ENCODE measurements at places on chromosomes 2 and 18. TPM values are rescaled to one million over a fixed set of nuclear protein-coding genes. Genes with fewer than 3 reads are reported as not detected.

- H3K27me3 ChIP-seq: no peaks in the 10 kb centered on the region
- H3K27ac ChIP-seq: no peak overlapping the region
- no peaks in the 10 kb centered on the region for H3K36me3 ChIP-seq
- H3K4me3 ChIP-seq: no peak overlapping the region
- no peaks in the 10 kb centered on the region for H3K4me1 ChIP-seq
Observed at GRCh38 chr2:211900518-211900917, 638.1 kb downstream of the ERBB4 start.

DNA sequence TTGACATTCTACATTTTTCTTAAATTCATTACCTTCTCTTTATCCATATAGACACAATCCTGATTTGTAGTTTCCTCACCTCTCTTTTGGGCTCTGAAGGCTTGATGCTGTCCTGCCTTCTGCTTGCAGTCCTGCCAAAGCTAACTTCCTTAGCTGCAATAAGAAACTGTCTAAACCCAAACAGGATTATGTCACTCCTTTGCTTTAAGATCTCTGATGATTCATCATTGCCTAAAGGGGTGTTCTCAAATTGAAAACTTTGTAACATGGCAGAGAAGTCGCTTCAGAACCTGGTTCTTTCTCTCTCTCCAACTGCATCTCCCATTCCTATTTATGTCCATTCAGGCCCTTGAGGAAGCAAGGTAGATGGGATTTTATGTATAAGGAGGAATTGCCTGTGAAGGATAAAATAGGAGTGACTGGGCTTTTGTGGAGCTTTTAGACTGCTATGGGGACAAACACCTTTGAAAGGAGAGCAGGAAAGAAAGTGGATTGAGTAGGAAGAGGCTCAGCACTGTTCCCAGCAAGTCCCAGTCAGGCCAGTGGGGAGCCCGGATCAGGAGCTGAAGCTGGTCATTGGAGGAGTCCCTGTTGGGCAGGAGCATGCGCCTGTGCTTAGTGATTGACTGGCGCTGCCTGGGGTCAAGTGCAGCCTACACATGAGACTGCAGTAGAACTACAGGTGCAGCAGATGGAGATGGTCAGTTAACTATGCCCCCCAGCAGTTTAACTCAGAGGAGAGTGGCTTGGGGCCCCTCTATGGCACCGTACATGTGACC lies 390.6 kb downstream of the CTNNA2 start:
- H3K4me1 ChIP-seq: no peaks in the 10 kb centered on the region
- no peak overlapping the region for H3K4me3 ChIP-seq
- H3K36me3 ChIP-seq: no peaks in the 10 kb centered on the region

- no peak overlapping the region for H3K4me3 ChIP-seq
- DNase-seq: no peak
- no peaks in the 10 kb centered on the region for H3K27me3 ChIP-seq
- H3K4me1 ChIP-seq: no peaks in the 10 kb centered on the region
Observed at GRCh38 chr18:34207344-34207851, 17.3 kb downstream of the NOL4 start.

- H3K4me1 ChIP-seq: no peaks in the 10 kb centered on the region
- no peaks in the 10 kb centered on the region for H3K36me3 ChIP-seq
- H3K27ac ChIP-seq: no peak overlapping the region
- no peak overlapping the region for H3K4me3 ChIP-seq
- DNase-seq: no peak
Observed at GRCh38 chr18:46322411-46322891, 218.3 kb downstream of the HAUS1 start.

DNA sequence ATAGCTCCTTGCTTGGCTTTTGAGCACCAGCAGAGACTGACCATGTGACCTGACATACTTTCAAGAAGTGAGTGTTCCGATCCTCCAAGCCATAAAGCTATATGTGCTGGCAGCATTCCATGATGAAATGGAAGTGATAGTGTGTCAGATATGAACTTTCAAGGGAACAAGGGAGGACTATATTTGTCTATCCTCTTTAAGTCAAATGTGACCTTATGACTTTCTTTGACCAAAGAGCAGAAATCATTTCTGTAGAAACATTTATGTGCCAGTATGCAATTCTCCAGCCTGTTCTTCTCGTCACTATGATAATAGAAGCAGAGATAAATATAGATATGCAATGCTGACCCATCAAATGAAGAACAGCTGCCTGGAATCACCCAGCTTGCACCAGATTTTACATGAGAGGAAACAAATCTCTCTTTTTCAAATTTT lies 14.4 kb downstream of the HYCC2 start:
- peaks cover 20% of the 10 kb centered on the region for H3K4me1 ChIP-seq
- H3K4me3 ChIP-seq: no peak overlapping the region
- no peak for DNase-seq
- no peaks in the 10 kb centered on the region for H3K27me3 ChIP-seq
- no peak overlapping the region for H3K27ac ChIP-seq
- peaks cover 7% of the 10 kb centered on the region for H3K36me3 ChIP-seq

GRCh38 chr18:4843771-4844170 lies 353.3 kb downstream of the AKAIN1 start:
- no peak overlapping the region for H3K27ac ChIP-seq
- DNase-seq: no peak
- H3K4me1 ChIP-seq: no peaks in the 10 kb centered on the region
- no peaks in the 10 kb centered on the region for H3K27me3 ChIP-seq

DNA sequence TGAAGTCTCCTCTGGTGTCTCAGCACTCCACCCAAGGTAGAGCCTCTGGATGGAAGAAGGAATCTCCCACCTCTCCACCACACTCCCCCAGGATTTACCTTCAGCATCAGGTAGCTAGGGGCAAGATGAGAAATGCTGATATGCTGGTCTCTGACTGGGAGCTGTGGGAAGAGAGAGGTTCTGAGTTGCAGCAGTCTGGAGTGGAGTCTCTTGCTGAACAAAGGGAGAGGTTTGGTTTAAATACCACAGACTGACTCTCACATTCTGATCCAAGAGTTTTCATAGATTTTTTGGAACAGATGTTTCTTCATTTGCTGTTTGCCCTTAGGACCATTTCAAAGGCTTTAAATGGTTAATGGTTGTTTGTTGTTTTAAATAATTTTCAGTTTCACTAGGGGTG lies 1.1 kb upstream of the CFLAR start:
- H3K27ac ChIP-seq: peak overlapping the region; percentile 98
- peak overlapping the region; percentile 96 for H3K4me3 ChIP-seq
- H3K4me1 ChIP-seq: peaks cover 20% of the 10 kb centered on the region

DNA sequence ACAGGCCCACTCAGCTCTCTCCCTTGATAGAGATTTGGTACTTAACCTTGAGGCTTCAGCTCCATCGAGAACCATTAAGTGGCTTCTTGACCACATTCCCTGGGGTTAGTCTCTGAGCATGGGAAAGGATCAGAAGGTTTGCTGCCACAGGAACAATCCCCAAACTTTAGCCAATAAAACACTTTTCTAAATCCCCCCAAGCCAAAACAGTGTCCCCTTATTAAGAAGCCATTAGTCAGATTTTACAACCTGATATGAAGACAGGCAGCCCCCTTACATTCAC lies 37.7 kb upstream of the SLC8A1 start:
- no peaks in the 10 kb centered on the region for H3K36me3 ChIP-seq
- no peaks in the 10 kb centered on the region for H3K27me3 ChIP-seq
- no peak for DNase-seq
- peak overlapping the region; percentile 29 for H3K27ac ChIP-seq

GRCh38 chr2:202064171-202064880 lies 8.7 kb upstream of the KIAA2012 start:
- H3K27me3 ChIP-seq: no peaks in the 10 kb centered on the region
- no peaks in the 10 kb centered on the region for H3K36me3 ChIP-seq
- no peak for DNase-seq
- H3K4me3 ChIP-seq: no peak overlapping the region
- no peak overlapping the region for H3K27ac ChIP-seq

- DNase-seq: no peak
- H3K4me1 ChIP-seq: peaks cover 2% of the 10 kb centered on the region
- H3K36me3 ChIP-seq: no peaks in the 10 kb centered on the region
- no peak overlapping the region for H3K4me3 ChIP-seq
- no peak overlapping the region for H3K27ac ChIP-seq
Observed at GRCh38 chr2:174031226-174031625, 66.1 kb upstream of the SP3 start.

DNA sequence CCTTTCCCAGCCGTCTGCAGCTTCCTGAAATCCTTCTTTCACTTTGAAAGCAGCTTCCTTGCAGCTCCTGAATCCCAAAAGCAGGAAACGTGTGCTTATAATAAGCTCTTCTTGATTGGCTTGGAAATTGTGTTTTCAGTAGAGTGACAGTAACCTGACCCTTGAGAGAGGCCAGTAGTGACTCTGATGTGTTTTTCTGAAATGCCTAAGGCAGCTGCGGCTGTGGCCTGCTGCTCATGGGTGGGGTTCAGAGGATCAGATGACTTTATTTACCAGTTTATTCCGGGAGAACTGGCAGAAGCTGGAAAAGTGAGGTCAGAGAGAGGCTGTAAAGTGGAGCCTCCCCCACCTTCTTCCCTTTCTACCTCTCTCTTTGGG lies 31.9 kb upstream of the RPIA start:
- peak overlapping the region; percentile 66 for H3K27ac ChIP-seq
- H3K4me1 ChIP-seq: no peaks in the 10 kb centered on the region
- H3K27me3 ChIP-seq: no peaks in the 10 kb centered on the region
- H3K4me3 ChIP-seq: no peak overlapping the region

DNA sequence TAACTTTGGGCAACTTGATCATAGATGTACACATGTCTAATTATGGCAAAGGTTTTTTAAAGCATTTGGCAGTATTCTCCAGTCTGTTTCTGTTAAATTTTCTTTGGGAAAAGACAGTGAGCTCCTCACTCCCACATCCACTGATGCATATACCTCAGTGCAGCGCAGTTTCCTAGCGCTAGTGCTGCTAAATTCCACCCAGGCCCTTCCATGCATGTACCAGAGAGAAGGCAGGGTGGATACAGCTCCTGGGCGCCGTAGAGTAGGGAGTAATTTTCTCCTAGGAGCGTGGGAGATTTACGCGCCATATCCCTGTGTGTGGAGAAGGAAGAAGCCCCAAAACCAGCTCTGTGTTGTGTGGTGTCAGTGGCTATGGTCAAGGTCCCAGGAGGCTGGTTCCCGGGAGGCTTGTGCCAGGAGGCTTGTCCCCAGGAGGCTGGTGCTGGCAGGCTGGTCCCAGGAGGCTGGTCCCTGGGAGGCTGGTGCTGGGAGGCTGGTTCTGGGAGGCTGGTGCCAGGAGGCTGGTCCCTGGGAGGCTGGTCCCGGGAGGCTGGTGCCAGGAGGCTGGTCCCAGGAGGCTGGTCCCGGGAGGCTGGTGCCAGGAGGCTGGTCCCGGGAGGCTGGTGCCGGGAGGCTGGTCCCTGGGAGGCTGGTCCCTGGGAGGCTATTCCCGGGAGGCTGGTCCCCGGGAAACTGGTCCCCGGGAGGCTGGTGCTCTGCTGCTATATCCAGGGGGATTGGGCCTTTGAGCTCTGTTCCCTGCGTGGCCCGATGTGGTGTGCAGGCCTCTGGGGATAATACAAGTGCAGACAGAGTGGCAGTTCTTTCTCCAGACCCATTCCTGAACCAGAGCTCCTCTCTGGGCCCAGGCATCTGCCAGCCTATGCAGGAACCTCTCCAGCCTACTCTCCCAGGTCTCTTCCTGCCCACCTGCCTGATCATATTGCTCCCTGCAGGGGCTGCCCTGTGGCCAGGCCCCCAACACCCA lies 161.2 kb downstream of the SEPTIN10 start:
- no peak overlapping the region for H3K4me3 ChIP-seq
- no peak for DNase-seq
- H3K36me3 ChIP-seq: no peaks in the 10 kb centered on the region

- H3K4me1 ChIP-seq: no peaks in the 10 kb centered on the region
- H3K4me3 ChIP-seq: no peak overlapping the region
- peaks cover 4% of the 10 kb centered on the region for H3K36me3 ChIP-seq
- no peaks in the 10 kb centered on the region for H3K27me3 ChIP-seq
- no peak for DNase-seq
- no peak overlapping the region for H3K27ac ChIP-seq
Observed at GRCh38 chr2:171957061-171957460, 34.8 kb downstream of the HAT1 start.

- no peak overlapping the region for H3K27ac ChIP-seq
- no peaks in the 10 kb centered on the region for H3K27me3 ChIP-seq
- H3K4me1 ChIP-seq: no peaks in the 10 kb centered on the region
- H3K4me3 ChIP-seq: no peak overlapping the region
- no peaks in the 10 kb centered on the region for H3K36me3 ChIP-seq
- DNase-seq: no peak
Observed at GRCh38 chr2:76478266-76479035, 767.7 kb upstream of the GCFC2 start.

- no peak overlapping the region for H3K4me3 ChIP-seq
- H3K36me3 ChIP-seq: no peaks in the 10 kb centered on the region
- DNase-seq: no peak
- no peaks in the 10 kb centered on the region for H3K4me1 ChIP-seq
Observed at GRCh38 chr2:31131871-31132270, 6.4 kb downstream of the GALNT14 start.

DNA sequence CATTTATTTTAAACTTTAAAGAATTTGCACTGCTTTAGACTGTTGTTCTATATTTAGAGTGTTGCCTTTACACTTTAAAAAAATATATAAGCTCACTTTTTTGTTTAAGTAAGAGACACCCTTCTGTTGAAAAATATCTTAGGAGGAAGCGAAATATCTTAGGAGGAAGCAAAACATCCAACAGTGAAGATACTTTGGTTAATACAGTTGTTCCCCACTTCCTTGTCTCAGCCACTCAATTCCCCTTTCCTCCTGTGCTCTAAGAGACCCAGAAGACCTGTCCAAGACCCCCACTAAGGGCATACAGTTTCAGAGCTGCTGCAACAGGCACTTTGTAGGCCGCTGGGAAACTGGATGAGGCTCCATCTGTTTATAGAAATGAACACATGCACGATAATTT lies 5.7 kb downstream of the SERPINB8 start:
- peak overlapping the region; percentile 9 for H3K27ac ChIP-seq
- no peak overlapping the region for H3K4me3 ChIP-seq
- H3K36me3 ChIP-seq: no peaks in the 10 kb centered on the region
- H3K4me1 ChIP-seq: peaks cover 2% of the 10 kb centered on the region
- no peak for DNase-seq
- H3K27me3 ChIP-seq: no peaks in the 10 kb centered on the region

DNA sequence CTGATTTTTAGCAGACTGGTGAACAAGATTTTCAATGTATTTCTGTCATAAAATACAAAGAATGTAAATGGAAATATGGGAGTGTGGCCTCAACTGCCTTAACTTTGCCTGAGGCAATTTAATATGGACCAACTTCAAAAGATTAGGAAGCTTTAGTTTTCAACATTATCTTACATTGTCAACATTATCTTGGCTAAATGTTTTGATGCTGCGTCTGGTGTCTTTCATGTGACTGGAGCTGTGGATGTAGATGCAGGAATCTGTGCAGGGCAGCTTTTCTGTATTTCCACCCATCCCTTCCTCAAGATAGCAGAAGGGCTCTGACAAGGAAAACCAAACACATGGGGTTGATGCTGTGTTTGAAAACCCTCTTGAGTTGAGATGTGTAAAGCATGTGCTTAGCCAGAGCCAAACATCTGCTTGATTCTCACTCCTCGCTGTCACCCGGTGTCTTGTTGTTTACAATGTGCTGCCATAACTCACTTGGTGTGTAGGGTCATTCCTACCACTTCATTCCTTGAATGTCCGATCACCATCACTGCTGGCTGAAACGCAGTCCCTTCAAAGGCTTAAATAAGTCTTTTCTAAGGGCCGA lies 33.0 kb downstream of the COPS8 start:
- H3K4me1 ChIP-seq: no peaks in the 10 kb centered on the region
- H3K4me3 ChIP-seq: no peak overlapping the region
- no peak overlapping the region for H3K27ac ChIP-seq
- no peaks in the 10 kb centered on the region for H3K27me3 ChIP-seq
- DNase-seq: no peak
- H3K36me3 ChIP-seq: no peaks in the 10 kb centered on the region

The HOXD4 gene
- not detected for total RNA-seq

The MYO3B gene
- 0.05 TPM for total RNA-seq

The RIF1 gene
- 26.9 TPM for total RNA-seq

The MOB1A gene
- total RNA-seq: 30.1 TPM

The CDH20 gene
- total RNA-seq: 0.09 TPM

The LIMS2 gene
- total RNA-seq: 1.4 TPM
